ENCODE measurements at places on chromosomes 7 and 10.

GRCh38 chr10:25627606-25628005, 306.4 kb upstream of the MYO3A start:
- no peak for DNase-seq

GRCh38 chr7:152383341-152384234, 52.2 kb downstream of the KMT2C start:
- no peak for DNase-seq

- DNase-seq: no peak
Measured at GRCh38 chr7:100166317-100166940, 2.0 kb downstream of the GAL3ST4 start.

- DNase-seq: no peak
Measured at GRCh38 chr10:9311702-9312499, 1257.4 kb downstream of the GATA3 start.

- no peak for DNase-seq
Measured at GRCh38 chr10:132538031-132538789, 623 bp downstream of the INPP5A start.

DNA sequence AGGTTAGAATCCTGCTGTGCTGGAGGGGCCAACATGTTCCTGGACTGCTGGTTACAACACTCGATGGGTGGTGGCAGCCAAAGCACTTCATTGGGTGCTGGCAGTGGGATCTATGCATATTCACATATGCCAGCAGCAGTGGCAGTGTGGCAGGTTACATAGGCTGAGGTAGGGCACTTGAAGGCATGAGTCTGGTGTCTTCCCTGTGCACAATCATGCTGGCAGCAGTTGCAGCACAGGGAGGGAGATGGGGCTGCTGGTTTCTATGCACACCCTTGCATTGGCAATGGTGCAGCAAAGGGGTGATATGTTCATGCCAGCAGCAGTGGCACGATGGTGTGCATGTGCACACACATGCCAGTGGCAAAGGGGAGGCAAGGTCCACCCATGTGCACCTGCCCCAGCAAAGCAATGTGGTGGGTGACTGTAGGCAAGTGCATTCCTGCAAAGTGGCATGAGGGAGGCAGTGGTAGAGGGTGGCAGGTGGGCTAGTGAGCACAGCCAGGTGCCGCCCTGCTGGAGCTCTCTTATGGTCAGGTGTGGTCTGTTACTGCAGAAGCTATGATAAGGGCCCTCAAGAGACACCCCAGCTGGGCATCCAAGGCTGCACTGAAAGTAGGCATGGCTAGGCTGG, 356.2 kb upstream of the STEAP1 start:
- DNase-seq: no peak

DNA sequence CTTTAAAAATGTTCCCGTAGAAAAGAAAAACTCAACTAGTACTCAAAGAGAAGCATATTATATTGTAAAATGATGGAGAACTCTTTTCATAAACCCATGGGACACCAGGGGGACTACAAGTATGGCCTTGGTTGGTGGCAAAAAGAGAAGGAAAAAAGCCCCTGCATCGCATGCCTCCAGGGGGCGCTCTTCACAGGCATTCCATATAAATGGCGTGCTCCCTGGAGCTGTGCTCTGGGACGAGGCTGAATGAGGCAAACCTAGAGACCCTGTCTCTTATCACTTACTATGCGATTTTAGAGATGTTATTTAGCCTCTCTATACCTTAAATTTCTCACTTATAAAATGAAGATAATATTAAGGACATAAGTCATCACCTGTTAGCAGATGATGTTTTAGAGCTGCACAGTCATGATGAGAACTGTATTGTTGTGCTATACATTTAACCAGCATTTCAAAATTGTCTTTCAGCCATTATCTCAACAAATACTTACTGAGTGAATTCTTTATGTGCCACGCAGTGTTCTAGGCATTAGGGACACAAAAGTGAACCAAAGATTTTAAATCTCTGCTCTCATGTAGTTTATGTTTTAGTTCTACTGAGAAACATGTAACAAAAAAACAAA, 105.8 kb downstream of the ARHGAP21 start:
- DNase-seq: peak; percentile 68

- DNase-seq: peak; percentile 95
Measured at GRCh38 chr10:14560274-14560673, 214.4 kb downstream of the FAM107B start.

DNA sequence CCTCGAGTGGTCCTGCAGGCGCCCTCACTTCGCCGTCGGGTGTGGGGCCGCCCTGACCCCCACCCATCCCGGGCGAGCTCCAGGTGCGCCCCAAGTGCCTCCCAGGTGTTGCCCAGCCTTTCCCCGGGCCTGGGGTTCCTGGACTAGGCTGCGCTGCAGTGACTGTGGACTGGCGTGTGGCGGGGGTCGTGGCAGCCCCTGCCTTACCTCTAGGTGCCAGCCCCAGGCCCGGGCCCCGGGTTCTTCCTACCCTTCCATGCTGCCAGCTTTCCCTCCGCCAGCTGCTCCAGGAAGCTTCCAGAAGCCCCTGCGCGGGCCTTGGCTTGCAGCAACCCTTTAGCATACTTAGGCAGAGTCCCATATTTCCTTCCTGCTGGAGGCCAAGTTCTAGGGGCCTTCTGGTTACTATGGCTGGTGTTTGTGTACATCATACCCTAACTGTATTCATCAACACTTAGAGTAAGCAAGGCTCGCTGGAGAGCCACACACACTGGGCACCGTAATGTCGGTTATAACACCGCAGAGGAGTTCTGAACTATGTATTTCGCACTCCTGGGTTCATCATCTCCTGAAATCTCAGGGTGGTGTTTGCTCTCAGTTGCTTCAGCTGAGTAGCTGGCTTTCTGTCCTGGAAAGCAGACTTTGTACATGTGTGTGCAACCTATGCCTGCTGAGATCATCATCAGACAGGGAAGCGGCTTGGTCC, 471 bp downstream of the MGMT start:
- DNase-seq: no peak

DNA sequence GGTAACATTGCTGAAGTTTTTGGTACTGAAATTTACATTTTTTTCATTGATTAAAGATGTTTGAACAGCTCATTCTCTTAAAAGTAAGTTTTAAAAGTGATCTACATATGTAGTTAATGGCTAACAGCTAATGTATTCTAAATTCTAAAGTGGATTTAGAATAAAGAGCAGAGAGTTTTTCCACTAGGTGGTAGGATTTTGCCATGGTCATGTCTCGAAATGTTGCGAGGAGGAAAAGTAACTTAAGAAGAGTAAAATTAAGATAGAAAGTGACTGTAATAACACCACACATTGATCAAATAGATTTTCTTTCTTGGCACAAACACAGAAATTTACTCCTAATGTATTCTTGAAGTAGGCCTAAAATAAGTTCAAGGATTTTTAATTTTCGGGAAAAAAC, 19.8 kb downstream of the LSMEM1 start:
- DNase-seq: no peak

DNA sequence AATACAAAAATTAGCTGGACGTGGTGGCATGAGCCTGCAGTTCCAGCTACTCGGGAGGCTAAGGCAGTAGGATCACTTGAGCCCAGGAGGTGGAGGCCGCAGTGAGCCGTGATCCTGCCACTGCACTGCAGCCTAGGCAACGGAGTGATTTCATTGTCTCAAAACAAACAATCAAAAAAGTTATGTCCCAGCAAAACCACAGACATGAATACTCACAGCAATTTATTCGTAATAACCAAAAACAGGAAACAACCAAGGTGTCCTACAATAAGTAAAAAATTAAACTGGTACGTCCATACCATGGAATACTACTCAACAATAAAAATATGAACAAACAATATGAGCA, 11.6 kb upstream of the CYTH3 start:
- no peak for DNase-seq

GRCh38 chr10:112784022-112784461, 166.0 kb upstream of the TCF7L2 start:
- DNase-seq: peak; percentile 29

DNA sequence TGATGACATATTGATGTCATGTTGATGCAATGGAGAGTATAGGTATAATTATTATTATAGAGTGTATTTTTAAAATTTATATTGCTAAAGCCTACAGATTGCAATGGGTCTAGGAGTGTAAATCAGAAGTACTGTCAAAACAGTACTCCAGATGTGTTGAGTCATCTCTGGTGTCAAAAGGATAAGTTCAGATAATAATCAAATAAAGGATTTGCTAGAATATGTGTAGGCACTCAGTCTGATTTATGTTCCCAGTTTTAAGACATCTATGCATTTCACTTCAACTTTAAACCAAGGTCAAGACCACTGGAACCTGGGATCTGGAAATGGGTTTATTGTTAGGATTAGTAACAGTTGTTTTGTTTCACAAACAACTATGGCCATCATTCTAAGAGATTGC, 342.3 kb upstream of the BMPER start:
- no peak for DNase-seq

- DNase-seq: no peak
Measured at GRCh38 chr7:143372070-143372469, 9.1 kb upstream of the ZYX start.

DNA sequence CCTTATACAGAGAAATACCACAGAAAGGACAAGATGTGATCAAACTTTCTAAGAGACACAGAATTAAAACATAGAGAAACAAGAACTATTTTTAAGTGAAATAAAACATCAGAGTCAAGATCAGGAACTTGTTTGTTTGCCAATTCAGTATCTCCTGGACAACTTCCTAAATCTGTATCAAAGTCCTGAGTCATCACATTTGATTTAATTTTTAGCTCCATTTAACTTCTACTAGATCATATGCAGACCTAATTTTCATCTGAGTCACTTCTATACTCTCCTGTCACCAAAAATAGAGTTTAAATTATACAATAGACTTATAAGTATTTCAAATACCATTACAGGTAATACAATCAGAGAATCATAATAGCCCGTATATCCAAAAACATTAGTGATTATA, 268.1 kb downstream of the PRKG1 start:
- DNase-seq: no peak

DNA sequence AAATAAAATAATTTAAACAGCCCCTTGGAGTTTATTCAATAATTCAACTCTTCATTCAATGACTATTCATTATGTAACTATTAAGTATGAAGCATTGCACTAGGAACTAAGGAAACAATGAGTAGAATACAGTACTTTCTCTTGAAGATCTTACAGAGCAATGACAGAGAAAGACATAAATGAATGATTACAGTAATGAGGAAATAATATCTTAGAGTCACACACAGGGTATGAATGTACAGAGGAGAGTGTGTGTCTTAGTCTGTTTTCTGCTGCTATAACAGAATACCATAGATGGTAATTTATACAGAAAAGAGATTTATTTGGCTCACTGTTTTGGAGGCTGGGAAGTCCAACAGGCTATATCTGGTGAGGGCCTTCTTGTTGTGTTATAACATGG, 120.5 kb upstream of the NRBF2 start:
- DNase-seq: no peak

GRCh38 chr7:53094827-53095226, 59.4 kb downstream of the POM121L12 start:
- no peak for DNase-seq

- no peak for DNase-seq
Measured at GRCh38 chr7:20359341-20359963, 28.8 kb downstream of the ITGB8 start.

GRCh38 chr10:17527514-17528146, 73.2 kb upstream of the ST8SIA6 start:
- no peak for DNase-seq

GRCh38 chr7:53131697-53132096, 96.3 kb downstream of the POM121L12 start:
- no peak for DNase-seq

- DNase-seq: no peak
Measured at GRCh38 chr10:110696436-110696835, 52.3 kb downstream of the RBM20 start.

GRCh38 chr7:100446040-100446439, 9.7 kb upstream of the PPP1R35 start:
- DNase-seq: no peak

GRCh38 chr10:43980313-43980712, 331.6 kb upstream of the ZNF32 start:
- DNase-seq: no peak

DNA sequence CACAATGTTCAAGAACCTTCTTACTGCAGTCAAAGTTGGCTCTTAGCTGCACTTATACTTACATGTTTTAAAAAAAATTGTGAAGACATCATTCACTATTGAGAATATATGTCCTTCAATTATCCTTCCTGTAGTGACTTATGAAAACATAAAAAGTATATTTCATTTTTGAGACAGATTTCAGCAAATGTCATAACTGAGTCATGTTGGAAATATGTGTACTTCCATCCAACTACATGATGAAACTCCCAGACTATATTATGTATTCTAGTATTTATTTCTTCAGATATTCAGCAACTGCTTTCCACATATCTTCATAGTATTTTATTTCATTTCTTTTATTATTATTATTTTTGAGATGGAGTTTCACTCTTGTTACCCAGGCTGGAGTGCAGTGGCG, 160.2 kb downstream of the ARHGAP12 start:
- DNase-seq: no peak

DNA sequence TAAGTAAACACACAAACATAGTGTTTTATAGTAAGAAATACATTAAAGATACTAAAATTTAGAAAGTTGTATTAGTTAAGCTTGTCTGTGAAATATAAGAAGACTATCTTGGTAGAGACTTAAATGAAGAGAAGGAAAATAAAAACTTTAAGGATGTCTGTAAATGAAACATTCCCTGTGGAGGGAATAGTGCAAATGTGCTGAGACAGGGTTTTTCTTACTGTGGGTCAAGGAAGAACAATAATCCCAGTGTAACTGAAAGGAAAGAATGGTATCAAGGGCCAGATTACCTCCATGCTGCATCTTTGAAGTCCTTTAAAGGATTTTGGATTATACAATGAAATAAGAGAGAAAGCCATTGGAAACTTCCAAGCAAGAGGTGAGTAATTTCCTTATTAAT, 547.5 kb upstream of the PCDH15 start:
- DNase-seq: no peak

GRCh38 chr10:73232887-73233286, 14.2 kb downstream of the DNAJC9 start:
- no peak for DNase-seq

Data from NCI-H146 (cell line).